ENCODE measurements at places on chromosomes 7 and 10.

- no peak for DNase-seq
Measured at GRCh38 chr7:138033241-138033640, 31.4 kb upstream of the CREB3L2 start.

DNA sequence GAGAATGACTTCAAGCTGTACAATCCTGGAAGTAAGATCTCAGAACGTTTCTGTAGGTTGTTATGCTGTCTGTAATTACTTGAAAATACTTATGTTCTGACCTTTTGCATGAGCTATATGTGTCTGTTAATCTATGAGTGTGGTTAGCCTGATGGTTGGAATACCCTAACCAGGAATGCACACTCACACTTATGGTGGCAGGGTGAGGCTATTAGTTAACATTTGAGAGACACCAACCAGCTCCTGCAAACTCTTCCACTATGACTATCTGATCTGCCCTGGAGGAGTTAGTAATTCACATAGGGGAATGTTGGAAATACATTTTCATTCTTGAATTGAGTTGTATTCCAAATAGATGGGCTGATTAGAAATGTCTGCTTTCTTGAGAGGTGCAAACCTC is 450.3 kb downstream of the INHBA start:
- DNase-seq = no peak

GRCh38 chr7:7099584-7100014 is 82.7 kb upstream of the C1GALT1 start:
- DNase-seq = peak; percentile 95

DNA sequence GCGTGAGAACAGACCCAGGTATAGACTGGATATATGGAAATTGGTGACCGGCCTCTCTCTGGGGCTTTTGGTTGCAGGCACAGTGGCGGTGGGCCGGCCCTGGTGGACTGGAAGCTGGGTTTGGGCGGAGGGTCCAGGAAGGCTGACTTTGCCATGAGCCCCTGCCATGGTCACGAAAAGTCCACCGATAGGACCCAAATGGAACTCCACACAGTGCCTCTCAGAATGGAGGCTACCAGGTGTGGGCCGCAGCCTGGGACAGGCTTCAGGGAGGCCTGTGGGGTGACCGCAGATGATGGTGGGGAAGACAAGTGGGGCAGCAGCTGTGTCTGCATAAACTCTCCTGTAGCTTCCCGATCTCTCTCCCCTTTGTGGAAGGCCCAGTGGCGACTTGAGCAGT is 123.2 kb downstream of the DNAJB6 start:
- DNase-seq = no peak

DNA sequence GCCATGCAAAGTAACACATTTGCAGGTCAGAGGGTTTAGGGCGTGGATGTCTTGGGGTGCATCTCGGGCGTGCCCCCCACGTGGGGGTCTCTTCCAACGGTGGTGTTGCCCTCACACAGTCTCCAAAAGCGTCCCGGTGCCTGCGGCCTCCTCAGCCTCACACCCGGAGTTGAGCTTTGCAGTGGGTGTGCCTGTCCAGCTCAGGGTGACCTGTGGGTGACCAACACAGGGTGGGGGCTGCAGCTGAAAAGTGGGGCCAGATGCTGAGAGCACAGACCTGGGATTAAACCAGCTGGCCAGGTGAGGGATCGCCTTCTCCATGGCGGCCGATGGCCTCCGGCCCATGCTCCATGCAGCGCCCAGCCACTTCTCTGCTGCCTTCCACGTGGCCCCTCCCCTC is 63.1 kb downstream of the PWWP2B start:
- DNase-seq = no peak

GRCh38 chr10:28201410-28202400 is 101.2 kb downstream of the MPP7 start:
- DNase-seq = peak; percentile 31

GRCh38 chr10:121435099-121435875 is 163.0 kb downstream of the FGFR2 start:
- no peak for DNase-seq

- peak; percentile 71 for DNase-seq
Measured at GRCh38 chr10:89342206-89342958, 14.6 kb downstream of the IFIT3 start.

DNA sequence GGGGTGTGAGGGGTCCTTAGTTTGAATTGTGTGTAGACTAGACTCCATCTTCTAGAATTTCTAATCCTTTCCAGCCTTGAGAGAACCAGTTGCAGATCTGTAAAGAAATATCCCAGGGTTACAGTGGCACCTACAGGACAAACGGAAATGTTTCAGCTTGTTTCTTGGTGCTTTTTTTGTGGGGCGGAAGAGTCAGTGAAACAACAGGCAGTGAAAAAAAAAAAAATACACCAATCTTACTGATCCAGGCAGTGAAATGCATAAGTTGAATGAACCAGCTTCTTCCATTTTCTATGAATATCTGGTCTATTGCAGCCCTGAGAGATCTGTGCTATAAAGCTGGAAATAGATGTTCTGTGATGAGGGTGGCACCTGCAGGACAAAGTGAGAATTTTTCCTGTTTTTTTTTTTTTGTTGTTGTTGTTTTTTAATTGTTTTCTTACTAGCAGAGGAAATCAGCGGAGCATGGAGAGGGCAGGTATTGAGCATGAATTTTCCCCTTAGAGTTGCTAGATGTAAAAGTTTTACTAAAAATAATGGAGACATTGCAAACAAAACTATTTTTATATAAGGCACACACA is 81.9 kb upstream of the DYNC1I1 start:
- DNase-seq = peak; percentile 54

- no peak for DNase-seq
Measured at GRCh38 chr10:96576277-96576980, 10.4 kb downstream of the TM9SF3 start.

DNA sequence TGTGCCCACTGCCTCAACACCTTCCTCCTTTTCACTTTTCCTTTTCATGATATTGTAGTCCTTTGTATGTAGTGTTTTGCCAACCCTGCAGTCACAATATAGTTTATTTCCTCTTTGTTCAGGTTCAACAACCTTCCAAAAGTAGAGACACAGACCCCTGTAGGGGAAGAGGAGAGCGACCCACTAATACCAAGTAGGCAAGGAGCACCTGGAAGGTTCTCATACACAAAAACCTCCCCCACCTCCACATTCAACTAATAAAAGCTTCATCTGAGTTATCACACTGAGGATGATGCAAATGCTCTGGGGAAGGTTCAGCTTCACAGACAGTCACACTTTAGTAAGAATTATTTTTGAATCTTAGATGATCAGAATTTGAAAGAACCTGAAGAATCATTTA is 41.6 kb downstream of the PIK3AP1 start:
- DNase-seq = no peak

DNA sequence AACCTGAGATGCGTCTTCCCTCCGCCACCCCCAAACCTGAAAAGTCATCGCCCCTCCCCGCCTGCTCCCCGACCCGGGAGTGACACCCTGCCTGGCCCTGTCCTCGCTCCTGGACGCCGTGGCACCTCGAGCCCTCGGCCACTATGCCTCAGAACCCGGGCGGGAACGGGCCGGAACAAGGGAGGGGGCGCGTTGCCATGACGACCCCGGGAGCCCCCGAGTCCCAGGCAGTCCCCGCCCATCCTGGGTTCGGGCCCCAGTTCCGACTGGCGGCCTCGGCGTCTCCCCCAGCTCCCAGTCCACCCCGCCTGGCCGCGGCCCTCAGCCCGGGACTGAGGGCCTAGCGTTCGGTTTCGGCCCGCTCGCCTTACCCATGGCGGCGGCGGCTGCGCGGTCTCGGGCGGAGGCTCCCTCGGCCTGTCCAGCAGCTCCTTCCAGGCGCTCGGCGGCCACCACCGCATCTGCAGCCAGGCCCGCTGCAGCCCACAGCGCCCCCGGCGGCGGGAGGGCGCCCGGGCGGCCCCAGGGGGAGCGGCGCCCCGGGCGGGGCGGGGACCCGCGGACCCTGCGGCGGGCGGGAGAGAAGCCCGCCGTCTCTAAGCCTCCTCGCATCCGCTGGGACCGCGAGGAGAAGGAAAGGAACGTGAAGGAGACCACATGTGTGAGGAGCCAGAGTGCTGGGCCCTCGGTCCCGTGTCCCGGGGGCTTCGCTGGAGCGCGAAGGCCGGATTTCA is at the start of gene RUFY2:
RUFY2 (minus strand) TSS at position 463 of the 734 bp plus-strand sequence; CDS start at position 375, 88 bp downstream.
- DNase-seq = peak; percentile 80

GRCh38 chr10:29132551-29133111 is 156.2 kb upstream of the LYZL1 start:
- no peak for DNase-seq

GRCh38 chr10:13993169-13993568 is 337.6 kb downstream of the FRMD4A start:
- peak; percentile 19 for DNase-seq
